T-helper 2 cell (primary cell): ENCODE measurements at places on chromosomes 2 and 18.

DNA sequence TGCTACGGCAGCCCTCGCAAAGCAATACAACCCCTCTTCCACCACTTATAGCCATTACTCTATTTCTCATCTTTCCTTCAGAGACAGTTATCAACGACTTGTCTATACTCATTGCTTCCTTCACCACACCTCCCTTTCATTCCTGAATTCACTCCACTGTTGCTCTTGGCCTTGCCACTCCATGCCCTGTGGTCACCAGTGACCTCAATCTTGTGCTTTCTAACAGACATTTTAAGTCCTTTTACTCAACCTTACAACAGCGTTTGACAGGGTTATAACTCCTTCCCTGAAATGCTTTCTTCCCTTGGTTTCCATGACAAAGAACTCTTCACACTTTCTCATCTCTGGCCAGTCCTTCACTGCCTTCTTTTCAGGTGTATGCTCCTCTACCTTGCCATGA lies 90.6 kb upstream of the CCDC141 start:
- no peak for DNase-seq

- DNase-seq: no peak
Measured at GRCh38 chr2:176004934-176005333, 2.9 kb upstream of the LNPK start.

DNA sequence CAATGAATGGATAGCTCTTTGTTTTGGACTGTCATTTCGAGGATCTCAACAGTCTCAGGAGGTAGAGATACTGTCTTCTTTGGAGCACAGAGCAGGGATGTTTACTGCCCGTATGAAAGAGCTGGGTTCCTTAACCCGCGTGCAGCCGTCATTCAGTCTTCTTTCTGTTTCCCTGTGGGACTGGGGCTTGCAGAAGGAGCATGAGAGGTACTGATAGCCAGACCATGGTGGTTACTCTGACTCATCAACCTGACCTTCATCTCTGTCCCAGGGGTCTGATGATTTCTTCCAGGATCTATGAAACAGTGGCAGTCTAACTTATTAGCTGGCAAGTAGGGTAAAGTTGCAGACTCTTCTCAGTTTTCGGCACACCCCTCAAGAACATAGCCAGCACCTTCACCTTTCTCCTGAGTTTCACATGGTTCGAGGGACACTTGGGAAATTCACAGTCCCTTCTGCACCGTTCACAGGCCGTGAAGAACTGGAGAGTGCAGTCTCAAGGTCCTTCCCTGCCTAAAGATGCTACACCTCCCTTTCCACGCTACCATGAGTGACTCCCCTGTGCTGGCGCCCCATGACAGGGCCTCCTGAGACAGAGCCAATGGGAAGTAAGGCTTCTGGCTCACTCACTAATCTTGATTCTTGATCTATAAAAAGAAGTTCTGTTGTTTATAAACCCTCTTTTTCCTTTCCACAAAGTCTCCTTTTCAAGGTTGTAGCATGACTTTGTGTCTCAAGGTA lies 226.2 kb downstream of the MC4R start:
- no peak for DNase-seq

GRCh38 chr2:10906926-10907625 lies 4.7 kb upstream of the KCNF1 start:
- no peak for DNase-seq

- no peak for DNase-seq
Measured at GRCh38 chr2:100766806-100767205, 53.1 kb upstream of the NPAS2 start.

- DNase-seq: peak; percentile 22
Measured at GRCh38 chr18:2847317-2848246, 776 bp downstream of the EMILIN2 start.

GRCh38 chr2:10971888-10972260 lies 60.1 kb downstream of the KCNF1 start:
- DNase-seq: no peak

DNA sequence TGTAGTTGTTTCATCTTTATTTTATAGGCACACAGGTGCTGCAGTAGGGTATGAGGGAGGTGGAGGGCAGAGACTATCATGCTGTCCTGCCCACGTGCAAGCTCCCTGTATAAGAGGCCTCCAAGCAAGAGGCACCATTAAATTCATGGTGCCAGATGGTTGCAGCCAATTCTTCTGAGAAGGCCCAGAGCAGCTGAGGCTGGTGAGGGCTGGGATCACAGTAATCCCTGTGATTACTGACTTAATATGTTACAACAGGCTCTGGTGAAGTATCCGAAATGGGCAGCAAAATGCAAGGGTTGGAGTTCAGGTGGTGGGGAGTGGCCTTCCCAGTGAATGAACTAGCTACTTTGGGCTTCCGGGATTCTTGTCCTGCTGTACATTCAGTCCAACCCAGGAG lies 191.9 kb upstream of the SMAD2 start:
- DNase-seq: no peak

DNA sequence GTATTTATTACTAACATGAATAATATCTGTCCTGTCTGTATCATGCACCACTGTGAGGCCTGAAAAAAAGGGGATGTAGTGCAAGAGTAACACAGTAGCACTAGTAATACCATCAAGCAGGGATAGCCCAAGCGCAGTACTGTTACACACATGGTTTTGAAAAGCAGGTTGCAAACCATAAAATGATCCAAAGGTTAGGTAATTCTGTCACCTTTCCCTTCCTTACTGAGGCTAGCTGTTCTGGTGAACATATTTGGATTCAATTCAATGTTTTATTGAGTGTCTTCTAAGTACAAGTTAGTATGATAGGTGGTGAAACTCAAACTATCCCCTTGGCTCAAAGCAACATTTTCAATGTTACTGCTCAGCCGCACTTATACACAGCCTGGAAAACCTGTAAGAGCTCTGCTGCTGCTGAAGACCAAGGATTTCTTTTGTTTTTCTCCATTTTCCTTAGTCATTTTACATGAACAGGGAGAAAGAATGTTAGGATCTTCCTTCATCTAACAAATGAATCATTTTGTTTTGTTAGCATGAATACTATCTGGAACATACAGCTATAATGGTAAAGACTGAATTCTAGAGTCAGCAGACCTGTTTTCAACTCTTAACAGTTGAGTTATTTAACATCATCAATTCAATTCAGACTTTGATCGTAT lies 102.5 kb upstream of the ITPRID2 start:
- DNase-seq: no peak

DNA sequence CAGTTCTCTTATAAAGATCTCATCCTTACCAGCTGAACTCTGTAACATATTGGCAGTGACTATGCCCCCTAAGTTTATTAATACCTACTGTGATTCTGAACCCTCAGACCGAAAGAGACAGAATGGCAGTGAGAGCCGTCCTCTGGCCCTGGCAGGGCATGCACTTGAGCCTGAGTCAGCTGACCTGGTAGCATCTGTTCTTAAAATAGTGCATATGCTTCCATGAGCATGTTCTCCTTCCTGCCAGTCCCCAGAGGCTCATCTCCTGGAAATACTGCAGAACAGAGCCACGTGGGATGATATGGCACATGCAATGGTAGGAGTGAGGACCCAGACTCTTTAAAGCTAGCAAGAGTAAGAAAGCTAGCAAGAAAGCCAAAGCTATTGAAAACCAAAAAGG lies 59.0 kb downstream of the RASGRP3 start:
- no peak for DNase-seq

GRCh38 chr18:80183273-80184050 lies 63.9 kb downstream of the PARD6G start:
- DNase-seq: no peak

GRCh38 chr2:71361631-71362030 lies 30.0 kb downstream of the ZNF638 start:
- no peak for DNase-seq

DNA sequence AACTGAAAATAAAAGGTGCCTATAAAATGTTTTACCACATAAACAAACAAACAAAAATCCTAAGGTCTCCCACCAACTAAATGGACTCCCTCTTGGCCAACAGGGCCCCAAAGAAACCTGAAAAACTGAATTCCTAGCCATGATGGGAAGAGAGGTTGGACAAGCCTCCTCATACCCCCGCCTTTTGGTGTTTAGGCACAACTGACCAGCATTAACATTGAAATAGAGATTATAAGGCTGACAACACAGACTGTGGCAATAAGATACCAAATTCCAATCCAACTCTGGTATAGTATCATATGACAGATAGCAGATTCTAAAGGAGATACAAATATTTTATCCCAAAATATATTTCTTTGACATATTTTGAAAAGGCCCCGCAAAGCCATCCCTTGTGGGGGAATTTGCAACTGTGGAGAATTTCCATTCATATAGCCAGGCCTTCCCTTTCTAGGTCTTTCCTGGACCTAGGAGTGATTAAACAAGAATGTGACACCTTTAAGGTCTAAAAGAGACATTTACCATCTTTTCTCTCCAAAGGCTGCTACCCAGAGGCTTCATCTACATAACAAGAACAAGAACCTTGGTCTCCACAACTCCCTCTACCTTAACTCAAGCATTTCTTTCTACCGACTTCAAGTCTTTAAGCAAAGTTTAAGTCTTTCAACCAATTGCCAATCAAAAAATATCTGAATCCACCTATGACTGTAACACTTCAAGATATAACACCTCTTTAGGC lies 80.0 kb downstream of the CHN1 start:
- no peak for DNase-seq

DNA sequence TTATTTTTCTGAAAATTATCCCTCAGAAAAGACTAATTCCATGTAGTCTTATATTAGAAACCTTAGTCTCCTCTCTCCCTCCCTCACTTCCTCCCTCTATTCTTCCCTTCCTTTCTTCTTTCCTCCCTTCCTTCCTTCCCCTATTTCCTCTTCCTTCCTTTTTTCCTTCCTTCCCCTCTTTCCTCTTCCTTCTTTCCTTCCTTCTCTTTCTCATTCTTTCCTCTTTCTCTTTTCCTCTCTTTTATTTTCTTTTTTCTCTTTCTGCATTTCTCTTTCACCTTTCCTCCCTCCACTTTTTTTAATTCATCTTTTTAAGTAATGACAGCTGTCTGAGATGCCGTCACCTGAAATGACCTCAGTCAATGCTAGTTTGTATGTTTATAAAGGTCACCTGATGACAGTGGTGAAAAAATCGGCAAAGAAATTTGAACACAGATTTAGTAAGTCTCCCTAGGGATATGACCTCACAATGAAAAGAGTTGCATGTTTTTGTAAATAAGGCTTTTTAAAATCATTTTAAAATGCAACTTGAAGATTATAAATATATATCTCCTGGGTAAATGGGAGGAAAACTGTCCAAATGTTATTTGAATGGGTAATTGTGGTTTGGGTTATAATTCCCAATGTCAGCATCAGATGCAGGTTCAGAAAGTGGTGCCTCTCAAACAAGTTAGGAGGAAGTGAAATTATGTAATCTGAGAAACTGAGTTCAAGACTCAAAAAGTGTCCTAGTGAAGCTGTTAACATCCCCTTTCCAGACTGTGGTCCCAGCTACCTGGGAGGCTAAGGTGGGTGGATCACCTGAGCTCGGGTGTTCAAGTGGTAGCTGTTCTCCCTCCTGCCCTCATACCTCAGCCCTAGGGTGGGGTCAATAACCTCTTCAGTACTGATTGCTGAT lies 90.3 kb upstream of the ST3GAL5 start:
- no peak for DNase-seq

GRCh38 chr2:97868986-97869721 lies 126.6 kb downstream of the TMEM131 start:
- no peak for DNase-seq

- DNase-seq: no peak
Measured at GRCh38 chr18:61643884-61644647, 248.7 kb downstream of the RNF152 start.

DNA sequence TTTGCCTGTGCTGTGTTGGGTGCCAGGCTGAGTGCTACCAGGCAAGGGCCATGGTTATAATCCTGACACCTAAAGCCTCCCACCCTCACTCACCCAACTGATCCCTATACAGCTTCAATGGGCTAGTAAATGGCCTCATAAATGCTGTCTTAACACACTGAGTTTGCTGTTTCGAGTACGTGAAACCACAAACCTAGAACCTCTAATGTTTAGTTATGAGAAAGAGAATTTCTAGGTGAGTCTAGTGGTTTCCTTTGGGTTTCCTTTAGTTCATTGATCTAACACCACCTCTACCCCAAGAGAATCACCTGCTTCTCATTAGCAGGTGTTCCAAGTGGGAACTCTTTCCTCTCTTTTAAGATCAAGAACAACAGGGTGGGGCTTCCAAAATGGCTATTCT lies 172.0 kb downstream of the MC4R start:
- DNase-seq: no peak

- DNase-seq: no peak
Measured at GRCh38 chr2:195470622-195471021, 186.4 kb upstream of the SLC39A10 start.

DNA sequence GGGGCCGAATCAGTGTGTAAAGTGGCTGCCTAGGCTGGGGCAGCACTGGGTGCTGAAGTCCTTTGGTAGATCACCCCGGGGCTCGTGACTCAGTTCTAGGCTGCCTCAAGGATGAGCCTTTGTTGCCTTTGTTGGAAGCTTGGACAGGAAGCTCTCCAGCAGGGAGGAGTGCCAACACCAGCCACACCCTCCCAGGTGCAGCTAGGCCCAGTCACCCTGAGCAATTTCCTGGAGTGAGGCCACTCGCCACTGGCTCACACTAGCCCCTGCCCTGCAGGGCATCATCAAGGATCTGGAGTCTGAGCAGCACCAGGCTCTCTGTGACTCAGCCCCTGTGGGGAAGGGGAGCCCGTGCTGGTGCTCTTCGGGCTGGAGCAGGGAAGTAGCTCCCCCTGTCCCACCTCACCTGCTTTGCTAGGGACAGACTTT lies 6.7 kb upstream of the SDC1 start:
- no peak for DNase-seq

DNA sequence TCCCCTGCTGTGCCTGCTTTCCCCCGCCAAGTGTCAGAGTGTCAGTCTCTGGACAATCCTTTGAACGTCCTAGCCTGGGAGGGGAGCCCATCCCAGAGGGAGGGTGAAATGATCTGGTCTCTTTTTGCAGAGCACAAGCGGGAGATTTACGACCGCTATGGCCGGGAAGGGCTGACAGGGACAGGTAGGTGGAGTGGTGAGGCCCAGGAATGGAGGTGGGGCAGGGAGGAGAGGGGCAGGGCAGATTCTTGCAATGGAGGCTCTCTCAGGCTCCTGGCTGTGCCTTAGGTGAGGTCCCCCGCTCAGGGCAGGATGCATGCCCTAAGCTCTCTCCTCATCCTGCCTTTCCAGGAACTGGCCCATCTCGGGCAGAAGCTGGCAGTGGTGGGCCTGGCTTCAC lies 2.4 kb downstream of the DNAJB2 start:
- DNase-seq: no peak

- DNase-seq: no peak
Measured at GRCh38 chr18:70382017-70382416, 93.2 kb downstream of the SOCS6 start.
